COR-L47 (cell line): ENCODE measurements at places on chromosomes 16 and 17.

- DNase-seq = no peak
These were observed 81.1 kb upstream of the DNAH17 start for GRCh38 chr17:78658281-78658785.

GRCh38 chr16:66961914-66962313 is 848 bp downstream of the CES3 start:
- DNase-seq = no peak

- peak; percentile 67 for DNase-seq
These were observed 115.1 kb downstream of the MRTFB start for GRCh38 chr16:14186007-14186794.

DNA sequence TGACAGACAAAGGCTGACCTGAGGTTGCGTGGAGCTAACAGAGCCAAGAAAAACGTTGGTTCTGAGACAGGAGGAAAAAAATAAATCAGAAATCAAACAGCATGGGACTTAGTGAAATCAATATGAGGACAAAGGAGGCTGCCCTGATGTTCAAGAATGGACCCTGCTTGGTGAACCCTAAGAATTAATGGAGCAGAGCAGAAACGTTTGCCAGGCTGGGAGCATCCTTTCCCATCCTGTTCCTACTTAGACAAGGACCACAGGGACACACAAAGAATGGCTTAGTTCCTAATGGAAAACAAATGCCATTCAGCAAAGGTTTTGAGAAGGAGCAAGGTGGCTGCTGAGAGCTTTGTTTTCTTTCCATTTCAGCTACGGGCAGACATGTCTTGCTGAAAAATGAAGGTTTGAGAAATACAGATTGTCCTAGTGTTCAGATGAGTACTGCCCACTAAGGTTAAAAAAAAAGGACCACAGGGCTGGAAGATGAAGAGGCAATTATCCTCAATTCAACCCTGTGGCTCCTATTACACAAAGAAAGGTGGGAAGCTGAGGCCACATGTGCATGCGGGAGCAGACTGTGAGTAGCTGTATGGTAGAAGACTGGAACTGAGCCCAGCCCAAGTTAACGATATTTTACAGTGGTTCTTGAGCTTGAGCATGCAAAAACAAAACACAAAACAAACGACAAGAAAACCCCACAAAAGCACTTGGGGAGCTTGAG is 230.1 kb downstream of the SLC39A11 start:
- no peak for DNase-seq

GRCh38 chr17:57935833-57936807 is 19.1 kb downstream of the CUEDC1 start:
- DNase-seq = no peak

- no peak for DNase-seq
These were observed 5.2 kb upstream of the SYNRG start for GRCh38 chr17:37614391-37614790.

DNA sequence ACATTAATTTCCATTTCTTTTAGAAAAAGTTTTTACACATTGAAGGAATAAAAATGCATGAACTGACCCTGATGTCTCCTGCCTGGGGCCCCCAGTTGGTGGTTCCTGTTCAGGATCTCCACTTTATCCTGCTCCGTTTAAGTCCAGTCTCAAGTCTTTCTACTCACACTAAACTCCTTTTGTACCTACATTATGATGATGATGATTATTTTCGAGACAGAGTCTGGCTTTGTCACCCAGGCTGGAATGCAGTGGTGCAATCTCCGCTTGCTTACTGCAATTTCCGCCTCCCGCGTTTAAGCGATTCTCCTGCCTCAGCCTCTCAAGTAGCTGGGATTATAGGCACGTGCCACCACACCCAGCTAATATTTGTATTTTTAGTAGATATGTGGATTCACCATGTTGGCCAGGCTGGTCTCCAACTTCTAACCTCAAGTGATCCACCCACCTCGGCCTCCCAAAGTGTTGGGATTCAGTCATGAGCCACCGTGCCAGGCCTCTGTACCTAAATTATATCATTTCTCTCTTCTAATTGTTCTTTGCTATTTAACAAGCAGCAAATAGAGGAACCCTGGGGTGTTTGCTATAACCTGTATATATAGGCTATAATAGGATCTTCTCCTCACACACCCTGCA is 2.2 kb upstream of the FOXK2 start:
- peak; percentile 25 for DNase-seq

- no peak for DNase-seq
These were observed 992 bp downstream of the GDPD1 start for GRCh38 chr17:59221159-59221847.

GRCh38 chr16:78816499-78817195 is 717.2 kb downstream of the WWOX start:
- DNase-seq = no peak

- no peak for DNase-seq
These were observed 80.3 kb downstream of the TNRC6C start for GRCh38 chr17:78038748-78039288.

DNA sequence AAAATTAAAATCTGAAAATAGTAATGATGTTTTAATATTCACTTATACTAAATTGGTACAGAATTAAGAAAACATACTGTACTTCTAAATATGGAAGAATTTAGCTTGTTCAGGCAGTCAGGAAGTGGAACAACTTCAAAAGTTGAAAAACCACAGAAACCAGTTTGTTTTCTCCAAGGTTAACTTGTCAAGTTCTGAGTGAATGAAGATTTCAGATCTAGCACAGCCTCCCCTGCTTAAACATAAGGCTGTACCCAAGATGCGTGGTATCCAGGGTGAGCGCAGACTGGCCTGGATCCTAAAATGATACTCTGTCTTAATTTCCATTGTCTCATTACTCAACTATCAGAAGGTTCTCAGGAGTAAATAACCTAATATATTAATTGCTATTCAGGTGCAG is 730.7 kb upstream of the KIF2B start:
- DNase-seq = no peak

DNA sequence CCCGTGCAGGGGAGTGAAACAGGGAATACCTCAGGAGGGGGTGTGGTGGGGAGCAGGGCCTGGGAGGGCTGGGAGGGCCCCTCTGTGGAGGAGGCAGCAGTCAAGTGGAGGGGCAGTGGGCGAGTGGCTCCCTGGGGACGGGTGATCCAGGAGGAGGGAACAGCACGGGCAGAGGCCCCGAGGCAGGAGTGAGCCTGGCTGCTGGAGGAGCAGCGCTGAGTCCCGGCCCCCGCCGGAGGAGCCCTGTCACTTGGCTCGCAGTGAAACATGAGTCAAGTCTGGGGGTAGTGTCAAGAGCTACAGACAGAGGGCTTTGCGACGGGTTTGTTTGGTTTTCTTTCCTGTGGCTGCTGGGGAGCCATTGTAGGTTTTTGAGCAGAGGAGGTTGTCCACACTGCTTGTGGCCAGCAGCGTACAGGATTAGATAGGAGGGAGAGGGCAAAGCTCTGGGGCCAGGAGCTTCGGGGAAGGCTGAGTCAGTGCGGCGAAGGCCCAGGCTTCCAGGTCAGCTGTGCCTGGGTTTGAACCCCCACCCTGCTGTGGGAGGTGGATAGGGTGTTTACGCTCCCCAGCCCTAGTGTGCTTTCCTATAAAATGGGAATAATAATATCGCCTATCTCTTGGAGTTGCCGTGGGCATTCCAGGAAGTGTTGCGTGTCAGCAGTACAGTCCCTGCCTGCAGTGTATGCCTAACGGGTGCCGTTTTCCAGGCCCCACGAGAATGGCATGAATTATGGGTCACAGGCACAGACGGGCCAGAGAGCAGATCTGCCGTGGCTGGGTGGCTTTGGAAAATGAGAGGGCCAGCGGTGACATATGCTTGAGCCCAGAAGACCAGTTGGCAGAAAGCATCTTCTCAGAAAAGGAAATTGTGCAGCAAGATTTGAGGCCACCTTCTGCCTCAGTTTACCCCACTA is 115.9 kb upstream of the CIBAR2 start:
- no peak for DNase-seq

DNA sequence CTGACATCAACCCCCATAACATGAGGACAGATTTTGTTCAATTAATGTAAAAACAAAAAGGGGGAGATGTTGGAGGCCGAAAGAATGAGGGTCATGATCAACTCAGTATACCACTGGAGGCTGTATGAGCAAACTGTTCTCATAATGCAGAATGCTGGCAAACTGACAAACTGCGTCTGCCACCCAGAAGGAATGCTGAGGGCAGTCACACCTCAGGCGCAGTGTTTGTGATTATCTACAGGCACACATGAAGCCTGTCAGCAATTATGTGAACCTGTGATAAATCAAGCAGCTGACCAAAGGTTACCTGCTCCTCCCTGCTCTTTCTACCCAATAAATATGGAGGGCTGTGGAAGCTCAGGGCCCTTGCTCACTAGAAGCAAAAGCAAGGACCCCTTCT is 27.3 kb downstream of the CD300LG start:
- DNase-seq = no peak

DNA sequence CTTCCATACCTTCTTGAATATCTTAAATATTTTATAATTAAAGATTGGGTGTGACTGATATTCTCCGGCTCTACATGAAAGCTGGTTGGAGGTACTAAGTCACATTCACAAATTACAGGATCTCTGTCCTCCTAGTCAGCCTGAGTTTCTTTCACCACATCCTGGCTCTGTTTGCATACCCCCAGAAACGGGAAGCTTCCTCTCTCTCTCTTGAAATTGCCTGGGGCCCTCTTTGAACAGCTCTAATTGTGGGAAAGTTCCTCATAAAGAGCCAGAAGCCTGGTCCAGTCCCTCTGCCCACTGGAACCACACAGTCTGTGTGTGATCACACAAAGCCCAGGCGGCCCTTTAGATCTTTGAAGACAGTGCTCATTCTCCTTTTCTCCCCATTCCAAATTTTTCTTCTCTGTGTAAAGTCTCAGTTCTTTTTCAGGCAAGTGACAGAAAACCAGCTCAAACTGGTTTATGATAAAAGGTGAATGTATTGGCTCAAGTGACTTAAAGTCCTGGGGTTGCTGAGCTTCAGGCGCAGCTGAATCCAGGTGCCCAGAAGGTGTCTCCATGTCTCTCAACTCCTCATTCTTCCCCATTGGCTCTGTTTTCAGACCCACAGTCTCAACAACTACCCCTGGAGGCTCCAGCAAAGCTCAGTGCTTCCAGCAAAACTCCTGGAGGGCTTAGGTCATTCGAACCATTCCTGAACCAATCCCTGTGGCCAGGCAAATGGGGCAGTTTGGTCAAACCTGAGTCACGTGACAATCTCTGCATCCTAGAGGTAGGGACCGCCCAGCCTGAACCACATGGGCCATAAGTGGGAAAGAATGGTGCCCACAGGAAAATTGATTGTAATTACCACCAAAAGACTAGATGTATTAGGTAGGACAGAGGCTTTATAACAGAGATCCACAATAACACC is 8.5 kb upstream of the RAI1 start:
- DNase-seq = no peak

- DNase-seq = no peak
These were observed 4.7 kb downstream of the VASN start for GRCh38 chr16:4376126-4376892.

DNA sequence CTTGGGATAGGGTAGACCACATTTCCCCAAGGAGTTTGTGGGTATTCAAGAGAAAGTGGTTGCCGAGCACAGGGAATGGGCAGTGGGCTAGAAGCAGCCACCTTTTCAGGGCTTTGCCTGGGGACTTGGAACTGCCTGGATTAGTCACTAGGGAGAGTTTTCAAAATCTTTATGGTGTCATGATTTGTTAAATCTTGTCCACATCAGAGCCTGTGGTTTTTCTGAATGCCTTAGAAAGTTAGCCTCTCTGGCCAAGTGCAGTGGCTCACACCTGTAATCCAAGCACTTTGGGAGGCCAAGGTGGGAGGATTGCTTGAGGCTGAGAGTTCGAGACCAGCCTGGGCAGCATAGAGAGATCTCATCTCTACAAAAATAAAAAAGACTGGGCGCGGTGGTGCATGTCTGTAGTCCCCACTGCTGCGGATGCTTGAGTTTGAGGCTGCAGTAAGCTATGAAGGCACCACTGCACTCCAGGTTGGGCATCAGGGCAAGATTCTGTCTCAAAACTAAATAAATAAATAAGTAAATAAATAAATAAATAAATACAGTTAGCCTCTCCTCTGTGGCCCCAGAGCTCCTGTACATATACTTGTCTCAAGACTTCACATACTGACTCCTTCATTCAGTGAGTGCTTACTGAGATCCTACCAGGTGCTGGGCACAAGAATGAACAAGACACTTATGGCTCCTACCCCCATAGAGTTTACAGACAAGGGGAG is 76.3 kb upstream of the HNF1B start:
- DNase-seq = no peak

DNA sequence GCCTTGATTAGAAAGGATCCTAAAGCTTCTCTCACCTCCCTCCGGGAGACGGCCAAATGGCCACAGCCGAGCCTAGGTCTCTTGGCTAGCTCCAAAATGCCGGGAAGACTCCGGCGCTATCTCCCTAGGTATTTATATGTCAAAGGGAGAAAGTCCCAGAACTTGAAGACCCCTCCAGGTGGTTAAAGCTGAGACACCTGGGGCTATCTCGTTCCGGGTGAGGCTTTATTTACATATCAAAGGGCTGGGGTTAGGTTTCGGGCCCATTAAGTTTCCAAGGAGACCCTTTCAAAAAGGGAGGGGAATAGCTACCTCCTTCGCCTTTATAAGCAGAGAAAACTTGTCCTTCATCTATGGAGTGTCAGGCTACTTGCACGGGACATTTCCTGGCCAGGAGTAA is 70.9 kb upstream of the KIFC3 start:
- DNase-seq = peak; percentile 16

- no peak for DNase-seq
These were observed 37.0 kb upstream of the CDC42EP4 start for GRCh38 chr17:73348829-73349095.

GRCh38 chr17:45977976-45978626 is 20.9 kb upstream of the STH start:
- no peak for DNase-seq

- no peak for DNase-seq
These were observed 3.0 kb upstream of the CCR7 start for GRCh38 chr17:40568074-40568836.

DNA sequence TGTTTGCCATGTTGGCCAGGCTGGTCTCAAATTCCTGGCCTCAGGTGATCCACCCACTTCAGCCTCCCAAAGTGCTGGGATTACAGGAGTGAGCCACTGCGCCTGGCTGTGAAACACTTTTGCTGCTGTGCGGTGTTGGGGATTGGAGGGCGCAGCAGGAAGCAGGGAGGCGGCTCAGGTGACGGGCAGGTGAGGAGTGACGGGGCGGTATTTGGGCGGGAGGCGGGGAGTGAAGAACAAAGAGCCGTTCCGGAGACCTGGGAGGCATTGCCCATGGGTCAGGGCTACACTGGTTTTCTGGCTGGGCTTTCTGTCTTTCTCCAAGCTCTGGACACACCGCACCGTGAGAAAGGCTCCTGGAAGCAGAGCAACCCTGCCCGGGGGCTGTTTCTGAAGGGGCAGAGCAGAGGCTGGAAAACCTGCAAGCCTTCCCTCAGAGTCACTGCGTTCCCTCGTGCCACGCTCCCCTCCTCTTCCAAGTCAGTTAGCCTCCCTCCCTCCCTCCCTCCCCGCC is 22.1 kb downstream of the CRISPLD2 start:
- DNase-seq = peak; percentile 83

- DNase-seq = no peak
These were observed 29.9 kb downstream of the YPEL2 start for GRCh38 chr17:59361386-59361785.

DNA sequence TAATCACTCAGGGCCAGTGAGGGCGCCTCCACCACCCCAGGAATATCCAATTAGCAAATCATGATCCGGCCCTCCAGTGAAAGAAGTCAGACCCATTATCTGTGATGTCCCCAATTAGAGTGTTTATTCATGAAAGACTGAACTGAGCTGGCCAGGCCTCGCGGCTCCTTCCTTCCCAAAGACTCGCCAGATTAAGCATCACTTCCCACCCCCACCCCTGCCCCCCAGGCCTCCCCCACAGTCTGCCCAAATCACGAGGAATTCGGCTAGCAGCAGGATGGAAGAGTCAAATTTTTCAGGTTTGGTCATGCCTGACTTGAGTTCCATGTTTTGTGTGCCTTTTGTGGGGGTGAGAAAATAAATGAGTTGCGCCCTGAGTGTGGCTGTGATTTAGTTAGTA is 298.4 kb upstream of the SALL1 start:
- DNase-seq = no peak
